Heart right ventricle (tissue), 16 donors: ENCODE measurements at places on chromosomes 2 and 18. TPM values are rescaled to one million over a fixed set of nuclear protein-coding genes. Genes with fewer than 3 reads are reported as not detected.
A peak's percentile ranks its signal among the peaks of the same experiment; 100 is the strongest.

DNA sequence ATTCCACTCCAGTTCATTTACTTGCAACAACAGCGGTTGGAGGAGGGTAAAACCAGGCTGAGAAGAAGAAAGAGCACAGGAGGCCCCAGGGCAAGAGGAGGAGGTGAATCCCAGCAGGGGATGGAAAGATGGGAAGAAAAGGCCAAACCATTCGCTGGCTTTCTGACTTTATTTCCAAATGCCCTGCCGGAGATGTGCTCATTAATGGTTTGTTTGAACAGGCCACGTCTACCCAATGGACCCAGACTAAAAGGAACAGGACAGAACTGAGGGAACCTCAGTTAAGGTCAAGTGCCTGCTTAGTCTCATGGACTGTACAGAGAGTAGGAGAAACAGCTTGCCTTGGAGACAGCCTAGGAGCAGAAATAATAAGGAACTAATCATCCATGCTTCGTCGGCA is 121.6 kb upstream of the NDUFV2 start:
- no peak overlapping the region for H3K27ac ChIP-seq
- H3K4me3 ChIP-seq: no peak overlapping the region
- DNase-seq: no peak
- H3K36me3 ChIP-seq: no peaks in the 10 kb centered on the region

GRCh38 chr2:205024822-205025518 is 479.7 kb downstream of the PARD3B start:
- peak overlapping the region; percentile 31 for H3K4me3 ChIP-seq
- DNase-seq: peak; percentile 51
- H3K27me3 ChIP-seq: no peaks in the 10 kb centered on the region

GRCh38 chr2:200761266-200761665 is 50.4 kb upstream of the BZW1 start:
- no peaks in the 10 kb centered on the region for H3K36me3 ChIP-seq
- no peak for DNase-seq
- H3K27me3 ChIP-seq: no peaks in the 10 kb centered on the region
- H3K27ac ChIP-seq: no peak overlapping the region
- peaks cover 16% of the 10 kb centered on the region for H3K4me1 ChIP-seq

DNA sequence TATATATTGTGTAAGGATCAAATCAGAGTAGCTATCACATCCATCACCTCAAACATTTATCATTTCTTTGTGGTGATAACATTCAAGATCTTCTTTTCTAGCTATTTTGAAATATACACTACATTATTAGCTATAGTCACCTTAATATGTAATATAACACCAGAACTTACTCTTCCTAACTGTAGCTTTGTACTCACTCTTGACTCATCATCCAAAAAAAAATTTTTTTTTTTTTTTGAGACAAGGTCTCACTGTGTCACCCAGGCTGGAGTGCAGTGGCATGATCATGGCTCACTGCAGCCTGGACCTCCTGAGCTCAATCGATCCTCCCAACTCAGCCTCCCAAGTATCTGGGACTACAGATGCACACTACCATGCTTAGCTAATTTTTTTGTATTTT is 153.3 kb downstream of the EML6 start:
- H3K36me3 ChIP-seq: no peaks in the 10 kb centered on the region
- no peaks in the 10 kb centered on the region for H3K27me3 ChIP-seq
- no peak overlapping the region for H3K27ac ChIP-seq
- H3K4me3 ChIP-seq: no peak overlapping the region

GRCh38 chr2:148493822-148494563 is 150.6 kb upstream of the EPC2 start:
- H3K27me3 ChIP-seq: no peaks in the 10 kb centered on the region
- H3K27ac ChIP-seq: no peak overlapping the region
- peaks cover 25% of the 10 kb centered on the region for H3K36me3 ChIP-seq
- DNase-seq: no peak
- no peak overlapping the region for H3K4me3 ChIP-seq

AFF3 gene
- polyA plus RNA-seq: 1.6 TPM

- no peak for DNase-seq
- H3K4me3 ChIP-seq: no peak overlapping the region
- peaks cover 36% of the 10 kb centered on the region for H3K4me1 ChIP-seq
- H3K27ac ChIP-seq: no peak overlapping the region
These were observed 5.1 kb upstream of the ASIC4 start for GRCh38 chr2:219508971-219509779.

- H3K4me3 ChIP-seq: no peak overlapping the region
- H3K36me3 ChIP-seq: no peaks in the 10 kb centered on the region
- H3K27ac ChIP-seq: no peak overlapping the region
- no peaks in the 10 kb centered on the region for H3K4me1 ChIP-seq
These were observed 12.1 kb upstream of the TWIST2 start for GRCh38 chr2:238835726-238836301.

CEBPZOS gene
- polyA plus RNA-seq: 190 TPM

HOXD8 gene
- polyA plus RNA-seq: 0.59 TPM

GRCh38 chr2:7057865-7058400 is 140.7 kb downstream of the RNF144A start:
- no peak for DNase-seq
- no peaks in the 10 kb centered on the region for H3K27me3 ChIP-seq
- H3K27ac ChIP-seq: no peak overlapping the region
- no peak overlapping the region for H3K4me3 ChIP-seq
- H3K36me3 ChIP-seq: no peaks in the 10 kb centered on the region

SP140L gene
- 10.5 TPM for polyA plus RNA-seq

DNA sequence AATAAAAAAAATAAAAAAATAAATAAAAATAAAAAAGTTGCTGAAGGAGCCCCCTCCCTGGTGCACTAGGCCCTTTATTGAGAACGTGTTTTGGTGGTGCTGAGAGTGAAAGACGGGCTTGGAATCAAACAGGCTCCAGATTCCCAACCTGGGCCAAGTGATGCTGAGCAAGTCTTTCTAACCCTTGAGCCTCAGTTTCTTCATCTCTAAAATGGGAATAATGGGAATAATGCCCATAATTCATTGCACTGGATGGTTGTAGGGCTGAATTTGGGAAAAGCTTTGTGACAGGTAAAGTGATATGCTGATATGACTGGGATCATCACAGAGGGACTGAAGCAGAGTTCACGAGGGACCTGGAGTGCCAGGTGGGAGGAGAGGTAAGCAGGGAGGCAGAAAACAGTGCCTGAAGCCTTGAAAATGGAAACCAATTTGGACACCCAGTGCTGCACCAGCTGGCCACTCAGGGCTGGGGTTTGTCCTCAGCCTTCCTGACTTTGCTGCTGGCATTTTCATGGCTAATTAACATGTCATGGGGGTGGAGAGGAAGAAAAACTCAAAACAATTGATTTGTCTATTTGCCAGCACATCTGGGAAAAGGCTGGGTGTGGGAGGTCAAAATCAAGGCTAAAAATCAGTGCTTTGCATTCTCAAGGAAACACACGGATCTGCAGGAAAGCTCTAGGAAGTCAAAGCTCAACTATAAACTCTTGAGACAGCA is 241.3 kb downstream of the LOXHD1 start:
- H3K4me3 ChIP-seq: no peak overlapping the region
- H3K4me1 ChIP-seq: peaks cover 5% of the 10 kb centered on the region
- no peaks in the 10 kb centered on the region for H3K27me3 ChIP-seq
- no peak for DNase-seq
- no peaks in the 10 kb centered on the region for H3K36me3 ChIP-seq

DYNAP gene
- polyA plus RNA-seq: not detected

FAM110C gene
- 0.66 TPM for polyA plus RNA-seq

RTKN gene
- 25.5 TPM for polyA plus RNA-seq

- no peaks in the 10 kb centered on the region for H3K27me3 ChIP-seq
- no peak for DNase-seq
- no peaks in the 10 kb centered on the region for H3K4me1 ChIP-seq
- H3K36me3 ChIP-seq: no peaks in the 10 kb centered on the region
These were observed 7.6 kb downstream of the PIGN start for GRCh38 chr18:62179213-62179612.

IL18RAP gene
- 0.44 TPM for polyA plus RNA-seq

ARHGAP15 gene
- polyA plus RNA-seq: 2.0 TPM

COL6A3 gene
- 116 TPM for polyA plus RNA-seq

- no peaks in the 10 kb centered on the region for H3K36me3 ChIP-seq
- H3K27me3 ChIP-seq: no peaks in the 10 kb centered on the region
- no peaks in the 10 kb centered on the region for H3K4me1 ChIP-seq
- H3K4me3 ChIP-seq: no peak overlapping the region
- no peak overlapping the region for H3K27ac ChIP-seq
These were observed 112.4 kb upstream of the UPP2 start for GRCh38 chr2:157989227-157989626.

C2orf15 gene
- 0.03 TPM for polyA plus RNA-seq

GRCh38 chr2:240519396-240520129 is 38.2 kb downstream of the ANKMY1 start:
- no peak overlapping the region for H3K27ac ChIP-seq
- no peaks in the 10 kb centered on the region for H3K27me3 ChIP-seq
- H3K36me3 ChIP-seq: no peaks in the 10 kb centered on the region

- H3K36me3 ChIP-seq: no peaks in the 10 kb centered on the region
- H3K4me1 ChIP-seq: peaks cover 3% of the 10 kb centered on the region
- H3K27me3 ChIP-seq: no peaks in the 10 kb centered on the region
These were observed 142.5 kb downstream of the TTC27 start for GRCh38 chr2:32770360-32770759.

DSC2 gene
- 5.1 TPM for polyA plus RNA-seq

DNA sequence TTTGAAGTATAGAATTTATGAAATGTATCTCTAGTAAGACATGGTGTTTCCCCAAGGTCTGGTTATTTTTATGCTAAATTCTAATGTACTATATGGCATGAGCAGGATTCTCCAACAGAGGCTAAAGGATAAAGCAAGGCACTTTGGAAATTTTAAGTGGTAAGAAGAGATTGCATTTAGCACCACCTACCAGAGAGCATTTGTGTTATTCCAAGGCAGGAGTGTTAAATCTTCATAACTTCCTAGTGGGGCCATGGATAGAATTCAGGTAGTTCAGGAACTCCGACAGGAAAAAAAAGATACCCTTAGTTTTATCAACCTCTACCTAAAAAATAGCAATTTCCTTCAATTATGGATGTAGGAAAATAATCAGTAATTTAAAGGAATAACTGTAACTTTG is 497.4 kb upstream of the CRIM1 start:
- H3K27ac ChIP-seq: no peak overlapping the region
- H3K4me3 ChIP-seq: no peak overlapping the region
- DNase-seq: no peak
- no peaks in the 10 kb centered on the region for H3K4me1 ChIP-seq
- H3K36me3 ChIP-seq: no peaks in the 10 kb centered on the region

- peaks cover 13% of the 10 kb centered on the region for H3K4me1 ChIP-seq
- no peaks in the 10 kb centered on the region for H3K36me3 ChIP-seq
- no peak overlapping the region for H3K27ac ChIP-seq
- no peak overlapping the region for H3K4me3 ChIP-seq
These were observed 57.5 kb downstream of the DTNB start for GRCh38 chr2:25615920-25616319.

INPP5D gene
- polyA plus RNA-seq: 3.6 TPM
